ENCODE measurements at places on chromosomes 3 and 15.

DNA sequence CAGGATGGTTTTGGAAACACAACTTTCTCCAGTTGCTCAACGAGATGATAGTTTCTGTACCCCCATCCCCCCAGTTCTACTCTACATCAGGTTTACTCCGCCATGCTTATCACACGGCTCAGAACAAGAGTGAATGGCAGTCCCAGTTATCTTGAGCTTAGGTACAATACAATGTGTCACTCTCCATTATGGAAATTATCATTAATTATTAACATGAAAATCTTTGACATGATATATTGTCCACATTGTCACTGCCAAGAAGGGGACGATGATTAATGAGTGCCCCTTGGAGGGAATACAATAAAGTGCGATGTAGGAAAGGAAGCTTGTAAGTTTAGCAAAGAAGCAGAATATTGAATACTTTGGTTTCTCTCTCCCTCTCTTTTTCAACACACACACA, 252.6 kb upstream of the CFAP20DC start:
- DNase-seq, result no peak

DNA sequence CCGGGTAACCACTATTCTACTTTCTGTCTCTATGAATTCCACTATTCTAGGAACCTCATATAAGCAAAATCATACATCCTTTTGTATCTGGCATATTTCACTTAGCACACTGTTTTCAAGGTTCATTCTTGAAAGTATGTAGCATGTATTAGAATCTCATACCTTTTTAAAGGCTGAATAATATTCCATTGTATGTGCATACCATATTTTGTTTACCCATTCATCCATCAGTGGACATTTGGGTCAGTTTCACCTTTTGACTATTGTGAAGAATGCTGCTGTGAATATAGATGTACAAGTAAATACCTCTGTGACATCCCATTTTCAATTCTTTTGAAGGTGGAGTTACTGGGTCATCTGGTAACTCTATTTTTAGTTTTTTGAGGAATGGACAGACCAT, 36.6 kb upstream of the SEC22A start:
- DNase-seq, result no peak

GRCh38 chr3:33174711-33175414, 43.7 kb downstream of the SUSD5 start:
- no peak for DNase-seq

DNA sequence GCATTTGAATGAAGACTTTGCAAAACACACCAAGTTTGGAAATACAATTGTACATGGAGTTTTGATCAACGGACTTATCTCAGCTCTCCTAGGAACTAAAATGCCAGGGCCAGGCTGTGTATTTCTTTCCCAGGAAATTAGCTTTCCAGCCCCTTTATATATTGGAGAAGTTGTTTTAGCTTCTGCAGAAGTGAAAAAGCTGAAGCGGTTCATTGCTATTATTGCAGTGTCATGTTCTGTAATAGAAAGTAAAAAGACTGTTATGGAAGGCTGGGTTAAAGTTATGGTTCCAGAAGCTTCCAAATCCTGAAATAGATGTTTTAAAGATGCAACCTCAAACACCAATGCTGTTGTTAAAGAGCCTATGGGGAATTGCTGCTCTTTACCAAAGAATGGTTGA, 11.5 kb downstream of the HTD2 start:
- no peak for DNase-seq

- DNase-seq, result no peak
Observed at GRCh38 chr3:116444115-116444747, 1.1 kb downstream of the LSAMP start.

GRCh38 chr3:288417-288816, 91.9 kb downstream of the CHL1 start:
- DNase-seq, result no peak
